ENCODE measurements at places on chromosomes 7 and 10. TPM values are rescaled to one million over a fixed set of nuclear protein-coding genes. Genes with fewer than 3 reads are reported as not detected.
A peak's percentile ranks its signal among the peaks of the same experiment; 100 is the strongest.

The DYNC1I1 gene
- 2.0 TPM for polyA plus RNA-seq

DNA sequence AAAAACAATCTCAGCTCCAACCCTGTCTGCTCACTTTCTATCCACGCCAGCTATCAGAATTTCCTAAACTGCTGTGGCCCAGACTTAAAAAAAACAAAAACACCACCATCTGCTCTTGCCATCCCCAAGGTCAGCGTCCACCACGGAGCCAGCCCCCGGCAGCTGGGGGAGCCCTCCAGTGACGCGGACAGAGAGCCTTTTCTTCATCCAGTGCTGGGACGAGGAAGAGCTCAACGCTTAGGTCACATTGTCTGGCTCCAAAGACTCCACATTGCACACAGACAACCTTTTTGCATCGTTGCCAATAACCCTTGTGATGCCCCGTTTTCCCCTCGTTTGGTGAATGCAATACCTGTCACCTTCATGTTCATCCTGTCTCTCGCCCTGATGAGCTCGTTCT, 67.4 kb upstream of the GNA12 start:
- peaks cover 2% of the 10 kb centered on the region for H3K36me3 ChIP-seq
- no peak overlapping the region for H3K4me3 ChIP-seq
- no peak overlapping the region for H3K27ac ChIP-seq
- no peaks in the 10 kb centered on the region for H3K27me3 ChIP-seq
- H3K4me1 ChIP-seq = no peaks in the 10 kb centered on the region
- DNase-seq = no peak

- no peaks in the 10 kb centered on the region for H3K4me1 ChIP-seq
- H3K4me3 ChIP-seq = no peak overlapping the region
Measured at GRCh38 chr10:85992324-85992723, 374.3 kb downstream of the GRID1 start.

DNA sequence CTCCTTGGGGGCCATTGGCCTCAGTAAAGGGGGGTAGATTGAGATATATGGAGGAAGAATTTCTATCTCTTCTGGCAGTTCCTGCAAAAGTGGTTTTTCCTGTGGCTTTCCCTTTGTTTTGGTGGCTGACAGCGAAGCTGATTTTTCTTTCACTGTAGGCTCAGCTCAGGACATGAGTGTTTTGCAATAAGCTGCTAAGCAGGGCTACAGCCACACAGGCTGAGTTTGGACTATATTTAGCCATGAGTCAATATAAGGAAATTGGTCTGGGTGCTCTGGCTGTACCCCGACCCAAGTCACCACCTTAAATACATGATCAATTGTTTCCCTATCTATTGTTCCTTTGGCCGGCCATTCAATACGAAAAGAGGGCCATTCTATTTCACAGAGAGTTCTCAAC, 212.7 kb upstream of the KCND2 start:
- no peak for DNase-seq
- no peak overlapping the region for H3K27ac ChIP-seq
- H3K36me3 ChIP-seq = no peaks in the 10 kb centered on the region
- H3K27me3 ChIP-seq = no peaks in the 10 kb centered on the region

GRCh38 chr7:31464601-31465000, 49.3 kb upstream of the ITPRID1 start:
- H3K27me3 ChIP-seq = no peaks in the 10 kb centered on the region
- no peaks in the 10 kb centered on the region for H3K36me3 ChIP-seq
- H3K4me3 ChIP-seq = no peak overlapping the region
- H3K27ac ChIP-seq = no peak overlapping the region

The ACSM6 gene
- polyA plus RNA-seq = not detected

GRCh38 chr10:18179891-18180290, 39.7 kb downstream of the CACNB2 start:
- no peak for DNase-seq
- no peaks in the 10 kb centered on the region for H3K36me3 ChIP-seq
- H3K27ac ChIP-seq = no peak overlapping the region
- no peaks in the 10 kb centered on the region for H3K4me1 ChIP-seq
- H3K4me3 ChIP-seq = no peak overlapping the region

GRCh38 chr7:4706384-4707216, 24.5 kb downstream of the FOXK1 start:
- H3K27me3 ChIP-seq = no peaks in the 10 kb centered on the region
- peak overlapping the region; percentile 31 for H3K4me3 ChIP-seq
- H3K4me1 ChIP-seq = peaks cover 38% of the 10 kb centered on the region
- no peaks in the 10 kb centered on the region for H3K36me3 ChIP-seq

- H3K4me1 ChIP-seq = no peaks in the 10 kb centered on the region
- no peaks in the 10 kb centered on the region for H3K36me3 ChIP-seq
- H3K27ac ChIP-seq = no peak overlapping the region
- H3K4me3 ChIP-seq = no peak overlapping the region
Measured at GRCh38 chr7:41052736-41053135, 650.2 kb downstream of the INHBA start.

DNA sequence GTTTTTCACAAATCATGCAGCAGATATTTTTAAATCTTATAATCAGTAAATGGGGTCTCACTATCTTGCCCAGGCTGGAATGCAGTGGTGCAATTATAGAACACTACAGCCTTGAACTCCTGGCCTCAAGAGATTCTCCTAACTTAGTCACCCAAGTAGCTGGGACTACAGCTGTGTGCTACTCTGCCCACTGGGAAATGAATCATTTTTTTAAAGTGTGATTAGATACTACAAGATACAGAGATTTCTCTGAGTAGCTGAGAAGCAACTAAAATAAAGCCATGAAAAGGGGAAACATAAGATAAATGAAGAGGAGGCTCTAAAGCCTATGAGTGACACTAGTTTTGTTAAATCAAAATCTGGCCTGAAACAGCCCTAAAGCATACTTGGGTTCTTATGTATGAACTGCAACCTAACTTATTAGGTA, 119.7 kb downstream of the JMJD1C start:
- H3K36me3 ChIP-seq = no peaks in the 10 kb centered on the region
- no peaks in the 10 kb centered on the region for H3K4me1 ChIP-seq
- H3K27me3 ChIP-seq = no peaks in the 10 kb centered on the region
- H3K4me3 ChIP-seq = no peak overlapping the region
- no peak overlapping the region for H3K27ac ChIP-seq
- peak; percentile 37 for DNase-seq

GRCh38 chr10:3464760-3465405, 292.3 kb upstream of the PITRM1 start:
- H3K27me3 ChIP-seq = no peaks in the 10 kb centered on the region
- DNase-seq = no peak
- H3K36me3 ChIP-seq = no peaks in the 10 kb centered on the region

DNA sequence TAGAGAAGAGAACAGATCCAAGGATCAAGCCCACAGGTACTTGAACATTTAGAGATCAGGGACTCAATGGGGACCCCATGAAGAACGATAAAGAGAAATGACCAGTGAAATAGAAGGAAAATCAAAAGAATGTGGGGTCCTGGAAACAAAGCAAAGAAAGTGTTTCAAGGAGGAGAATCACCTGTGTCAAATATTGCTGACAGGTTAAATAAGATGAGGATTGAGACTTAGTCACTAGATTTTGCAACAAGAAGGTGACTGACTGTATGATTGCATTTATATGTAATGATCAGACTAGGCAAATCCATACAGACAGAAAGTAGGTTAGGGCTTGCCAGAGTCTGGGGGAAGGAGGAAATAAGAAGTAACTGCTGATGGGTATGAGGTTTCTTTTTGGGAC, 254.9 kb upstream of the NPY start:
- DNase-seq = no peak
- H3K27ac ChIP-seq = no peak overlapping the region
- H3K4me1 ChIP-seq = no peaks in the 10 kb centered on the region
- no peak overlapping the region for H3K4me3 ChIP-seq
- no peaks in the 10 kb centered on the region for H3K27me3 ChIP-seq

- H3K4me3 ChIP-seq = no peak overlapping the region
- DNase-seq = no peak
- no peaks in the 10 kb centered on the region for H3K4me1 ChIP-seq
- no peaks in the 10 kb centered on the region for H3K27me3 ChIP-seq
- no peaks in the 10 kb centered on the region for H3K36me3 ChIP-seq
Measured at GRCh38 chr7:40757109-40757508, 622.3 kb downstream of the SUGCT start.

GRCh38 chr7:137577184-137577583, 233.7 kb upstream of the PTN start:
- H3K27me3 ChIP-seq = no peaks in the 10 kb centered on the region
- no peaks in the 10 kb centered on the region for H3K36me3 ChIP-seq
- H3K4me1 ChIP-seq = peaks cover 23% of the 10 kb centered on the region
- DNase-seq = no peak
- H3K27ac ChIP-seq = no peak overlapping the region

The NXPH1 gene
- not detected for polyA plus RNA-seq

DNA sequence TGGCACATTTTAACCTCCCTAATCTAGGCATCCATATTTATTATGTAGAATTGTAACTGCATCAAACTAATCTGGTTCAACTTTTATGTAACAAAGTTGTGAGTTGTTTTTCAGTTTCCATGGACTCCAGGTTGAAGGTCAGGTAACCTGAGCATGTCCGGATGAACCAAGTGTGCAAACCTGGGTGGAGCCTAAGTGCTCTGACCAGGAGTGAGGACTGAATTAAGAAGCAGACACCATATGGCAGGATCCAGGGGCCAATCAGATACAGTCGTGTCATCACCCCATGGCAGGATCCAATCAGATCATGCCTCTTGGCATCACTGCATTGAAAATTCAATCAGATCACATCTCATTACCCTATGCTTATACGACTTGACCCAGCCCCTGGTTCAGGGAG, 41.2 kb upstream of the PHYHIPL start:
- no peaks in the 10 kb centered on the region for H3K27me3 ChIP-seq
- no peak overlapping the region for H3K27ac ChIP-seq
- H3K36me3 ChIP-seq = no peaks in the 10 kb centered on the region
- H3K4me3 ChIP-seq = no peak overlapping the region
- DNase-seq = no peak
- no peaks in the 10 kb centered on the region for H3K4me1 ChIP-seq

The TMEM225B gene
- polyA plus RNA-seq = 0.29 TPM

The EPHA1 gene
- 0.06 TPM for polyA plus RNA-seq

- H3K4me1 ChIP-seq = no peaks in the 10 kb centered on the region
- H3K36me3 ChIP-seq = no peaks in the 10 kb centered on the region
- H3K27me3 ChIP-seq = peaks cover 40% of the 10 kb centered on the region
- no peak for DNase-seq
Measured at GRCh38 chr10:102408728-102409603, 9.6 kb downstream of the PSD start.

GRCh38 chr7:107834401-107834800, 31.4 kb upstream of the SLC26A3 start:
- no peak for DNase-seq
- H3K27ac ChIP-seq = no peak overlapping the region
- no peak overlapping the region for H3K4me3 ChIP-seq
- H3K36me3 ChIP-seq = no peaks in the 10 kb centered on the region

GRCh38 chr10:29600067-29600466, 34.7 kb downstream of the SVIL start:
- H3K4me3 ChIP-seq = no peak overlapping the region
- no peak overlapping the region for H3K27ac ChIP-seq
- no peaks in the 10 kb centered on the region for H3K36me3 ChIP-seq
- no peak for DNase-seq
- no peaks in the 10 kb centered on the region for H3K4me1 ChIP-seq

The NDUFB2 gene
- polyA plus RNA-seq = 1,240 TPM

GRCh38 chr7:100562195-100563099, 11.3 kb downstream of the SAP25 start:
- peaks cover 6% of the 10 kb centered on the region for H3K4me1 ChIP-seq
- no peak for DNase-seq
- no peak overlapping the region for H3K27ac ChIP-seq
- H3K4me3 ChIP-seq = no peak overlapping the region
- no peaks in the 10 kb centered on the region for H3K27me3 ChIP-seq

The UCN3 gene
- polyA plus RNA-seq = not detected

DNA sequence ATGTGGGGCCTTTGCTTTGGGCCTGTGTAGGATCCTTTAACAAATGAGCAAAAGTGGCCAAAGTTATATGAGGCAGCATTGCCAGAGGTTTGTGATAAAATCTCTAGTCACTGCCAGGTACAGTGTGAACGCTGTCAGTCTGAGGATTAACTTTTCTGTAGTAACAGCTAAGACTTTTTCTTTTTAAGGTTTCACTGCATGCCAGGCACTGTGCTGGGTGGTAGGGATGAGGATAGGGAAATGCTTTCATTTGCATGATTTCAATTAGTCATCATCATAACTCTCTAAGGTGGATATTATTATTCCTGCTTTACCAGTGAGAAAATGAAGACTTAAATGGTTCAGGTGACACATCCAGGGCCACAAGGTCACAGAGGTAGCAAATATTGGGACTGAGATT, 79.7 kb upstream of the BMPER start:
- no peaks in the 10 kb centered on the region for H3K27me3 ChIP-seq
- no peaks in the 10 kb centered on the region for H3K36me3 ChIP-seq
- H3K4me3 ChIP-seq = no peak overlapping the region
- no peaks in the 10 kb centered on the region for H3K4me1 ChIP-seq

GRCh38 chr7:116929914-116930913, 23.1 kb upstream of the ST7 start:
- peaks cover 3% of the 10 kb centered on the region for H3K4me1 ChIP-seq
- no peak overlapping the region for H3K4me3 ChIP-seq
- H3K36me3 ChIP-seq = no peaks in the 10 kb centered on the region
- DNase-seq = peak; percentile 73
- no peak overlapping the region for H3K27ac ChIP-seq

DNA sequence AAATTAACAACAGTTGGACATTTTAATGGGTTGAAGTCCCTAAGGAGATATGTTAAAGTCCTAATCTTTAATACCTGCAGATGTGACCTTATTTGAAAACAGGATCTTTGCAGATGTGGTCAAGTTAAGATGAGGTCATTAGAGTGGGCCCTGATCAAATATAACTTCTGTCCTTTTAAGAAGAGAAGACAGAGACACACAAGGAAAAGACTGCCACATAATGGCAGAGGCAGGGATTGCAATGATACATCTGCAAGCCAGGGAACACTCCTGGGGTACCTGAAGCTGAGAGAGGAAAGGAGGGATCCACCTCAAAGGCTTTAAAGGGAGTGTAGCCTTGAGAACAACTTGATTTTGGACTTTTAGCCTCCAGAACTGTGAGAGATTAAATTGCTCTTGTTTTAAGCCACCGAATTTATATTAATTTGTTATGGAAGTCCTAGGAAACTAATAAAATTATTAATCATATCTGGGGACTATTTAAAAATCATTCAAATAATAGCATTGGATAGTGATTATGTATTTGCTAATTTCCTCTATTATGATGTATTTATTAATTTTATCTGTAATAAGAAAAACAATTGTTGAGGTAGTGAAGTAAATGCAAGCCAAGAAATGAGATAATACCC, 700.0 kb upstream of the PCDH15 start:
- H3K36me3 ChIP-seq = no peaks in the 10 kb centered on the region
- DNase-seq = peak; percentile 57
- H3K27ac ChIP-seq = no peak overlapping the region
- H3K4me3 ChIP-seq = no peak overlapping the region
